ENCODE measurements at places on chromosomes 12 and 14. TPM values are rescaled to one million over a fixed set of nuclear protein-coding genes. Genes with fewer than 3 reads are reported as not detected.

DNA sequence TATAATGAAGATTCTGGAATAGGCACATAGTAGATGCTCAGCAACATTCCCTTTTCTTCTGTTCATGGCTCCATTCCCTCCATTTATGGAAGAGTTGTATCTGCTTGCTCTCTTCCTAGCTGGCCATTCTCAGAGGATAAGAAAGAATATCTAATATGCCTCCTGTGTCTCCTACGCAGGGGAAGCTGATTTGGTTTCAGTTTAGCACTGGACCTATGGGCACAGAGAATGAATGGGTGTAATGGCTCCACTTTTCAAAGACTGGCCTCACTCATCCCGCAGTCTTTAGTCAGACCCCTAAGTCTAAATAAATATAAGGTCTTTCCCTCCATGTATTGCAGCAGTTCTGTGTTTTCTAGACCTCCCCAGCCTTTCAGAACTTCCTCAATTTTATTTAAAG is 2.0 kb downstream of the PKP2 start:
- DNase-seq, result no peak

DNA sequence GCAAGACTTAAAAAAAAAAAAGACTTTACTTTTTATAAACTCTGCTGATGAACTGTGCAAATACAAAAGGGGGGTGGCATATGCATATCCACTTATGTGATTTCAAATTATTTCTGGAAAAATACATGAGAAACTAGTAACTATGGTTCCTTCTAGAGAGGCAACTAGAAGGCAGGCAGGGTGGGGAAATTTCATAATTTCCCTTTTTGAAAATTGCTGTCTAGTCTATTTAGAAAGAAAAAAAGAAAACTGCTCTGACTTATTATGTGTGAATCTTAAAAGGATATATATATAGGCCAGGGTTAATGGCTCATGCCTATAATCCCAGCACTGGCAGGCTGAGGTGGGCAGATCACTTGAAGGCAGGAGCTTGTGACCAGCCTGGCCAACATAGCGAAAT is 42.3 kb downstream of the ANAPC7 start:
- no peak for DNase-seq

RTL1 gene
- not detected for total RNA-seq

CPNE8 gene
- 18.6 TPM for total RNA-seq
